ENCODE measurements at places on chromosomes 2 and 18. TPM values are rescaled to one million over a fixed set of nuclear protein-coding genes. Genes with fewer than 3 reads are reported as not detected.

- H3K27me3 ChIP-seq: no peaks in the 10 kb centered on the region
- H3K4me1 ChIP-seq: peaks cover 5% of the 10 kb centered on the region
- DNase-seq: no peak
- no peak overlapping the region for H3K4me3 ChIP-seq
- H3K27ac ChIP-seq: no peak overlapping the region
- H3K36me3 ChIP-seq: no peaks in the 10 kb centered on the region
Observed at GRCh38 chr2:178858896-178859625, 51.8 kb upstream of the TTN start.

DNA sequence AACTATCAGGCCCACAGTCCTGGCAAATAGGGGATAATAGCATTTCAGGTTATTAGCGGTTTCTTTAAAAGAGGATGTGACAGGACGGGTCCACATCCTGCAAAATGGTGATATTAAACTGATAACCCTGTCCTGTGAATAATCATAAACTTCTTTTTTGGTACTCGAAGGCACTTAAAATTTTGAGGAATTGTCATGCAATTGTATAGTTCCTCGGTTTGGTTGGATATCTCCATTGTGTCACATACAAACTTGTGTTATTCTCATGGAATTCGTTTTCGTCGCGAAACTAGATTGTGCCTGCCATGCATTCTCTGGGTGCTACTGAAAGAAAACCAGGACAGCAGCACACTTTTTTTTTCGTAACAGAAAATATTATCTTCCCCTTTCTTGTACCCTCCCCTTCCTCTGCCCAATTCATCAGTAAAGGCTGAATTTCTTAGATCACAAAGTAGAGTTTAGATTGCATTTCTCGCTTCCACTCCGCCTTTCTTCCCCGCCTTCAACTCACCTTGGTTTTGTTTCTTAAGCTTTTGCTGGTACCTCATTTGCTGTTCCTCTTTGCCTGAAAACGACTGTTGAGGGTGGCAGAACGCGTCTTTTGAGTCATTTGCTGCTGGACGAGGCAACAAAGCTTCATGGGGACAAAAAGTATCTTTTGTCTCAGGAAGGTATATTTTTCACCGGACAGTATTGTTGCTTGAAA lies 1.3 kb downstream of the CERS6 start:
- peaks cover 24% of the 10 kb centered on the region for H3K4me1 ChIP-seq
- peak overlapping the region; percentile 28 for H3K27ac ChIP-seq
- DNase-seq: peak; percentile 16
- no peaks in the 10 kb centered on the region for H3K27me3 ChIP-seq

GRCh38 chr2:233165895-233166661 lies 85.4 kb upstream of the ATG16L1 start:
- peaks cover 58% of the 10 kb centered on the region for H3K36me3 ChIP-seq
- H3K4me1 ChIP-seq: no peaks in the 10 kb centered on the region
- peak; percentile 86 for DNase-seq
- no peaks in the 10 kb centered on the region for H3K27me3 ChIP-seq
- peak overlapping the region; percentile 35 for H3K4me3 ChIP-seq

DNA sequence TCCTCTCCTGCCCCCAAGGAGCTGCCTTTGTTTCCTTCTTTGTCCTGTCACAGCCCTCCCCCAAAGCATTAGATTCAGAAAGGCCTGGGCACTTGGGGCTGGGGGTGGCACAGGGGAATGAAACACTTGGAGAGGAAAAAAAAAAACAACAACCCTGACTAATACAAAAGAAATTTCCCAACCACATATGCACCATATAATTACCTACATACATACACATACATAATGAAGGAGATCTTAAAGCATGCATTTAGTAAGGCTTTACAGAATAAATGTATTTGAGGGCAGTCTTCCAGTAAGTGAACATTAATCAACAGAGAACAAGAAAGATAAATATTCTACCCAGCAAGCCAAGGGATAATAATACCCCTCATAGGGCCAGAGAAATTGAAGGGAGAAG lies 70.0 kb upstream of the PPP1CB start:
- H3K36me3 ChIP-seq: peaks cover 4% of the 10 kb centered on the region
- H3K27ac ChIP-seq: no peak overlapping the region
- peaks cover 13% of the 10 kb centered on the region for H3K4me1 ChIP-seq
- no peak overlapping the region for H3K4me3 ChIP-seq

DNA sequence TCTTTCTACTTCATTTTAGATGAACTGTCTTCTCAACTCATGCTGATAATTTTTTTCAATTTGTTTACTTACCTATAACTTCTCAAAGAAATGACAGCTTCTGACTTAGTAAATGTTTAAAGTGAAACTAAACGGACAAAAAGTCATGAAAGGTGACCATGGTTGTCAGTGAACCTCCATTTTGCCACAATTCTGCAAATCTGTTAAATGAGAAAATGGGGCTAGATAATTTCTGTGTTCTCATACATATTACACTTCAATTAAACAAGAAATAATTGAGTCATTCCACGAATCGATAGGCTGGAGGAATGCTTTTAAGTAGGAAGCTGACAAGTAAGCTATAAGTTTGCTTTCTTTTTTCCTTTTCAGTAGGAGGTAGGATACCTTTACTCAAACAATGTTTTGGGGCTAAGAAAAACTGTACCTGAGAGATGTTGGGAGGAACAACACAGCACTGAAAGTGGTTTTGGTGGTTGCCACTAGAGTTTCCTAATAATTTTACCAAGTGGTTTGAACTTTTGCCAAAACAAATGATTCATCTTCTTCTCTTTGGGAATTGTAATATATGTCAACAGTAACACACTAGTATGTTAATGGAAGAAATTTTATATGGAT lies 17.1 kb downstream of the DYNAP start:
- no peaks in the 10 kb centered on the region for H3K36me3 ChIP-seq
- H3K27ac ChIP-seq: peak overlapping the region; percentile 97
- H3K4me1 ChIP-seq: peaks cover 22% of the 10 kb centered on the region
- peak; percentile 88 for DNase-seq
- no peaks in the 10 kb centered on the region for H3K27me3 ChIP-seq

DNA sequence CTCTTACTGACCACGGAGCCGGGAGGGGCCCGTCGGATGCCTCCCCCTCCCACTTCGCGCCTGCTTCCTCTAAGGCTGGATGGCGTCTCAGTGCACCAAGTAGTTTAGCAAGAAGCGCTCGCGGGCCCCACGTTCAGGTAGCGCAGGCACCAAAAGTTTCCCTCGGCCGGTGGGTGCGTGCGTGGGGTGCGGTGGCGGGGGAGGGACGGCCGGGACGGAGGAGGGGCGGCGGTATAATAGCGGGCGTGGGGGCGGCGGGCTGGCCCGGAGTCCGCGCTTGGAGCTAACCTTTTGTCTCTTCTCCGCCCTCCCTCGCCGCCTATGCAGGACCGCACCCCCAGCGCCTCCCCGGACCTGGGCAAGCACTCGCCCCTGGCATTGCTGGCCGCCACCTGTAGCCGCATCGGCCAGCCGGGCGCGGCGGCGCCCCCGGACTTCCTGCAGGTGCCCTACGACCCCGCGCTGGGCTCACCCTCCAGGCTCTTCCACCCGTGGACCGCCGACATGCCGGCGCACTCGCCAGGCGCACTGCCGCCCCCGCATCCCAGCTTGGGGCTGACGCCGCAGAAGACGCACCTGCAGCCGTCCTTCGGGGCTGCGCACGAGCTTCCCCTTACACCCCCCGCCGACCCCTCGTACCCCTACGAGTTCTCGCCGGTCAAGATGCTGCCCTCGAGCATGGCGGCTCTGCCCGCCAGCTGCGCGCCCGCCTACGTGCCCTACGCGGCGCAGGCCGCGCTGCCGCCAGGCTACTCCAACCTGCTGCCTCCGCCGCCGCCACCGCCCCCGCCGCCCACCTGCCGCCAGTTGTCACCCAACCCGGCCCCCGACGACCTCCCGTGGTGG lies 1.0 kb downstream of the SP5 start:
- H3K4me3 ChIP-seq: peak overlapping the region; percentile 69
- H3K4me1 ChIP-seq: no peaks in the 10 kb centered on the region
- no peak overlapping the region for H3K27ac ChIP-seq
- H3K36me3 ChIP-seq: no peaks in the 10 kb centered on the region
- peaks cover 36% of the 10 kb centered on the region for H3K27me3 ChIP-seq
- DNase-seq: peak; percentile 11

DNA sequence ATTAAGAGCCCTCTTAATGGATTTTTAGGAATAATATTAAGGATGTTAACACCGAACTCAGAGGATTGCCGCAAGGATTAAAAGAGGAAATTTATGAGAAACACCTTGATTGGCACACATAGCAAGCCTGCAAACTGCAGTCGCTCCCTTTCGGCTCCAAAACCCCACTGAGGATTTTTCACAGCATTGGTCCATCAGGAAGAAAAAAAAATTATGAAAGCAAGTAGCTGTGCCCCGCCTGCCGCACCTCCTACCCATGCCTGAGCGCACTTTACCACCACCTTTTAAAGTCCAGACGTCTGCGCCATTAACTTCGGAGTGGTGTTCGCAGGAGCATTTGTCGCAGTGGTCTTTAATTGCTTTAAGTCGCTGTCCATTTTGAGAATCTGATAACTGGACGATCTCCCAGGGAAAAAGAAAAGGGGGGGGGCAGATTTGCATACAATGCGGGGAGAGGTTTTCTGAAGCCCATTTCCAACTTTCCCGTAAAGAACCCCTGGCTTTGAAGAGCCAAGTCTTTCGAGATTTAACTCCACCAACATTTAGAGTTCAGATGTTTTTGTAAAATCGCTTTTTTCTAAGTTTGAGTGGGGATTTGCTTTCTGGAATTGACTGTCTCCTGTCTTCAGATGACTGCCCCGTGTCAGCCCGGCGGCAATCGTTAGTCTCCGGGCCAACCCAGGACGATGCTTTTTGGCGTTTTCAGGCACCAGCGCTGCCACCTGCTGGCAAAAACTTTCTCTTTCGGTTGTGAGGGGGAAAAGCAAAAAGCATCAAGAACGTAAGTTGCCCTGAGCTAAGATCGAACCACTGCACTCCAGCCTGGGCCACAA lies 913 bp upstream of the TRABD2A start:
- peaks cover 6% of the 10 kb centered on the region for H3K36me3 ChIP-seq
- H3K4me1 ChIP-seq: peaks cover 17% of the 10 kb centered on the region
- DNase-seq: peak; percentile 88
- H3K4me3 ChIP-seq: peak overlapping the region; percentile 88
- peak overlapping the region; percentile 52 for H3K27ac ChIP-seq
- no peaks in the 10 kb centered on the region for H3K27me3 ChIP-seq

GRCh38 chr2:143334837-143335236 lies 205.6 kb downstream of the ARHGAP15 start:
- H3K4me1 ChIP-seq: no peaks in the 10 kb centered on the region
- no peak for DNase-seq
- no peaks in the 10 kb centered on the region for H3K36me3 ChIP-seq
- H3K27me3 ChIP-seq: no peaks in the 10 kb centered on the region

DNA sequence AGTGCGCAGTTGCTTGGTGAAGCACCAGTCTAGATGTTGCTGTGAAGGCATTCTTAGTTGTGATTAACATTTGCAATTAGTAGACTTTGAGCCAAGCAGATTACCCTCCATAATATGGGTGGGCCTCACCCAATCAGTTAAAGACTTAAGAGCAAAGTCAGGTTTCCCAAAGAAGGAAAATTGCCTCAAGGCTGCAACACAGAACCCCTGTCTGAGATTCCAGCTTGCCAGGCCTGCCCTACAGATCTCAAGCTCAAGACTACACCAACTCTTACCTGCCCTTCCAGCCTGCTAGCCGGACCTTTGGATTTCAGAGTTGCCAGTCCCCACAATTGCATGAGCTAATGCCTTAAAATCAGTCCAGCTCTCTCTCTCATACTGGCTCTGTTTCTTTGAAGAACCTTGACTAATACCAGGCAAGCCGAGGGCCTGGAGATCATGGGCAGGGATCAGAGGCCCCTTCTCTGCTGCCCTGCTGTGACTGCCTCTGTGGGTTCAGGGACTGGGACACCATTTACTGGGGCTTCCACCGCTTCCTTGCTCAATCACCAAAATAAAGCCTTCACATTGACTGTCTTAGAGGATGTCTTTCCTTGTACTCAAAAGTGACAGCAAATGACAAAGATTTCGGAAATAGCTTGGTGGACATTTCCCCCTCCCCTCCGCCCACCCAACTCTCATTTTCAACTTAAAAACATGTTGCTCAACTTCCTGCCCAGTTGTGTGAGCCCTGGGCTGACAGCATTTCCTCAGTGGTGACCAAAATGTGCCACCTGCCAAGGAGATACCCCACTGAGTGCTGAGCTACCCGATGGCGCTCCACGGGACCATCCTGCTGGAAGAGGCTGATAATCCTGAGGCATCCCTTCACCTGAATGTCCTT lies 86.7 kb downstream of the GALNT14 start:
- no peak overlapping the region for H3K4me3 ChIP-seq
- no peaks in the 10 kb centered on the region for H3K27me3 ChIP-seq
- no peak for DNase-seq
- no peaks in the 10 kb centered on the region for H3K36me3 ChIP-seq
- H3K27ac ChIP-seq: no peak overlapping the region

DNA sequence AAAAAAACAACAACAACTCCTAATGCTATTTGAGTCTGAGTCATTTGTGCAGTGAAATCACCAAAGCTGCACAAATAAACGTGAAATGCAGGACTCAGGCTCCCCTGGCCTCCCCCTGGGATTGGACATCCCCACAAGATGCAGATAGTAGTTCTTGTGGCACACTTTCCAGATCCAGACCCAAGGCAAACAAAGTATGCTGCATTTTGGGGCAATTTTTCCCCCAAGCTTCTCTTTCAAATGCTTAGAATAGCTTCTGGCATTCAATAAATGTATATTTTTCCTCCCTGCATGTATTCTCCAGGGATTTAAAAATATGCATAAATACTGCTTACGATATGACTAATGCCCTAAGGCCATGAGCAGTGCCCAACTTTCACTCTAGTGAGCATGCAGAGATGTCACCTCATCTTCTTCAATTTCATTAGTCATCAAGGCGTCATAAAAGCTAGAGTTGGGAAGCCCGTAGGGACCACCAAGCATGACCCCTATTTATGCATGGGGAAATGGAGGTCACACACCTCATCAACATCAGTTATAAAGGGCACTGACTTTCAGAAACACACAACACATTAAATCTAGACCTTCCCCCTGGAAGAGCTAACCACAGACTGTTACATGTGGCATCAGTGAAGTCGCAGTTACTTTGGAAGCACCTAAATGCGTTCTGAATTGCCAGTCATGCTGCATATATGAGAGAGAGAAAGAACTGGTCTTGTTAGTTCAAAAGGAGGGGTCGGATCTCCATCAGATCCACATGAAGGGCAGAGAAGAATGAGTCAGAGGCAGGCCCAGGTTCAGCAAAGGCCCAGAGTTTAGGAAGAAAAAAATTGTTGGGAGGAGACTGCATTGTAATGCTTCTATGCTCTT lies 374.1 kb downstream of the LPIN1 start:
- H3K36me3 ChIP-seq: no peaks in the 10 kb centered on the region
- DNase-seq: peak; percentile 55
- no peak overlapping the region for H3K4me3 ChIP-seq
- no peaks in the 10 kb centered on the region for H3K27me3 ChIP-seq

The CIB4 gene
- not detected for total RNA-seq

The FEV gene
- not detected for total RNA-seq

The HNRNPLL gene
- total RNA-seq: 43.4 TPM

The FNDC4 gene
- total RNA-seq: 0.79 TPM

The UGT1A3 gene
- not detected for total RNA-seq

Data from MCF 10A (cell line).